D721Med (cell line): ENCODE measurements at places on chromosomes 6 and 20.

- no peak for DNase-seq
These were observed 10.4 kb upstream of the VNN2 start for GRCh38 chr6:132768051-132768517.

DNA sequence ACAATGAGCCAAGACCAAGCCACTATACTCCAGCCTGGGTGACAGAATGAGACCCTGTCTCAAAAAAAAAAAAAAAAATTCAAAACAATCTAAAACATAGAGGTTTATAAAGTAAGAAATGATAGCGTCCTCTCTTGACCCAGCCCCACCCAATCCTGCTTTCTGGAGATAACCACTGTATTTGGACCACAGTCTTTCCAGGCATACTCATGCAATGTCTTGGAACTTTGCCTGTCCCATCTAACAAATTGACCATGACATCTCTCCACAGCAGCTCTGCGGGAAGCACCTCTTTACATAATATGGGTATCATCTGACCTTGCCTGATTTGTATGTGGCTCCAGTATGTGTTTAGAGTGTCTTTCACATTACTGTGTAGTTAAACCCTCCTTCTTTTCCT, 9.1 kb upstream of the SHLD1 start:
- no peak for DNase-seq

DNA sequence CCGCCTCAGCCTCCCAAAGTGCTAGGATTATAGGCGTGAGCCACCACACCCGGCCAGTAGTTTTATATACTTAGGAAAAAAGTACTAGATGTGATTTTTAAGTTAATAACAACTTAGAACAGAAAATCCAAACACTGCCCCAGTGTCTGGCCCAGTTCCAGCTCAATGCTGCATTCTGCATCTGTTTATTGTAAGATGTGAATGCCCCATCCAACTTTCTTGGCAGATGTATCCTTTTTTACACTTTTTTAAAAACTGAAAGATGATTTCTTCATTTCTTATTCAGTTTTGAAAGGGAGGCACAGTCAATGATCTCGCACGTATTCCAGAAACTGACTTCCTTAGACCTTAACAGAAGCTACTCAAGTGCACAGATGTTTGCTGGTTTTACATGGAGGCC, 85.6 kb upstream of the SRSF6 start:
- no peak for DNase-seq

DNA sequence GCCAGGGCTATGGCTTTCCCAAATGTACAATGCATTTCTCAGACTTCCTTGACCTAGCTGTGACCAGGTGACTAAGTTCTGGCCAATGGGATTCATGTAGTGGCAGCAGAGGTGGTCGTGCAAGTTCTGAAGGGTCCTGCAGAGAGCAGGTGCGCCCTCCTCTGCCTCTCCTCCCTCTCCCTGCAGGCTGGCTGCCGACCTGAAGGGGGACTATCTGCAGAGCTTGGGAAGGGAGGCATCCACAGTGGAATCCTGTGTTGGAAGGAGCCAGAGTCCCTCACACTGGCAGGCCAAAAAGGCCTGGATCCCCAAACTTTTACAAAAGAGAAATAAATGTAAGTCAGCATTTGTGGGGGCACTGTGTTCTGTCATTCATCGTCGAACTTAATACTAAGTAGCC, 66.6 kb downstream of the CDH26 start:
- no peak for DNase-seq

DNA sequence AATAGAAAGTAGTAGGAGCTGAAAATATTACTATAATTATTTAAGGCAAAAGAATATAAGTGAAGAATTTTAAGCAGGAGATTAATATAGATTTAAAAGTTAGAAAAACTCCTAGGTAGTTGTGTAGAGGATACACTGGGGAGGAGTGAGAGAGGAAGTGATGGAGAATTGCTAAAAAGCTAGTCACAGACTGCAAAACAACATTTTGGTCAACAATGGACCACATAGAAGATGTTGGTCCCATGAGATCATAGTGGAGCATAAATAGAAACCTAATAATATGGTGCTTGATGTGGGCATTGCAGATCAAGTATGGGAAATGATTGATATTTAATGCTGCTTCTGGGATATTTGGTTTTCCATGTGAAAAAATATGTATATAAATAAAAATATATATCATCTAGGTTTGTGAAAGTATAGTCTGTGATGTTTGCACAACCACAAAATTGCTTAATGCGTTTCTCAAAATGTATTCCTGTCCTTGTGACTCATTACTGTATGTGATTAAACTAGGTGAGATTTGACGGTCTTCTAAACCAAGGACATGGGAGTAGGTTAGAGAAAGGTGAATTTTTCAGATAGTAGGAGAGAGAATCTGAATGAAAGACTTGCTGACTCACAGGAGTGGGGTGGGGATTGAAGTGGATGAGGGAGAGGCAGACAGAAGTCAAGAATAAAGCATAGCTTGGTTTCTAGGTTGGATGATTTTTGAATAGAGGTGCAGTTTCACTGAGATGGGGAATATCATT, 174.0 kb downstream of the BCKDHB start:
- no peak for DNase-seq

- no peak for DNase-seq
These were observed 67.9 kb downstream of the GCLC start for GRCh38 chr6:53476964-53477363.

DNA sequence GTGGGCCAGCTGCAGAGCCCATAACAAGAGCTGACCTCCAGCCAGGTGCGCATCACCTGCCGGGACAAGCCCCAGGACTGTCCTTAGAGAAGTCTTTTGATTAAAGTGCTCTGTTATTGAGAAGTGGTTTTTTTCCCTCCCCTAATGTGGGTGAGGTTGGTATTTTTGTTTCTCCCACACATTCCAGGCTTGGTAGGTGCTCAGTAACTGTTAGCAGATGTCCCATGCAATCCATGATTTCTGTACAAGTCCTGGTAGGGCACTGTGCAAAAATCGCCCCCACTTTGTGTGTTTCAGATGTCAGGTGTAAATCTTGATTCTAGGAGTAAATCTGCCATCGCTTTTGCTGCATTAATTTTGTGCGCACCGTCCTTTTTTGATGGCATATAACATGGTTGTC, 4.7 kb downstream of the FAM210B start:
- DNase-seq, result no peak

DNA sequence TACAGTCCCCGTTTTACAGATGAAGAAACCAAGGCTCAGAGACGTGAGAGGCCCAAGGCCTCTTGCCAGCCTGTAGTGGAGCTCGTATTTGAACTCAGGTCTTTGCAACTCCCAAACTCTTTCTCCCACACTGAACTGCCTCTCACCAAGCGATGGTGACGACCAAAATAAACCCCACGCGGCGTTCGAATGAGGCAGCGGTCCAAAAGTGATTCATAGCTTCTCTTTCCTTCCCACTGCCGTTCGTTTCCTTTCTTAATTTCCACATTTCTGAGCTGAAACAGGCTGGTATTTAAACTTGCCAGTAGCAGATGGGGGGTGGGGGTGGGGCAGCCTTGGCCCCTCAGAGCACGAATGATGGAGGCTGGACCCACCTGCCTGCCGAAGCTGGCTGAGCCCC, 252.9 kb upstream of the KCNG1 start:
- DNase-seq, result no peak

DNA sequence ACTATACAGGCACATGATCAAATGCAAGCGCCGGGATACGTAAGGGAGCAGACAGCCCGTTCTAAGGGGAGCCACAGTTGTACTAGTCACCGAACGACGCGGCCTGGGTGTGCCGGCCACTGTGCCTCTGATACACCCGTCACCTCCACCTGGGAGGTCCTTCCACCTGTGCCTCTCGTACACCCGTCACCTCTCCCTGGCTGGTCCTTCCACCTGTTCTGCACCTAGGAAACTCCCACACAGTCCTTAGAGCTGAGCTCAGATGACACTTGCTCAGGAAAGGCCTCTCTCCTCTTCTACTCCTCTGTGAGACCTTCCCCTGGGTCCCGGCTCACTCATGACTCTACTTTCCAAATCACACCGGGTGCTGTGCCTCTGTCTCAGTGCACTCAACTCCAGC, 245.0 kb downstream of the TTLL2 start:
- no peak for DNase-seq

GRCh38 chr20:16397086-16397485, 176.2 kb downstream of the KIF16B start:
- DNase-seq, result no peak
